ENCODE measurements at places on chromosomes 1 and 21. TPM values are rescaled to one million over a fixed set of nuclear protein-coding genes. Genes with fewer than 3 reads are reported as not detected.
A peak's percentile ranks its signal among the peaks of the same experiment; 100 is the strongest.

GRCh38 chr21:28737674-28738419, 254.8 kb downstream of the LTN1 start:
- no peak for DNase-seq
- no peaks in the 10 kb centered on the region for H3K4me1 ChIP-seq
- H3K27me3 ChIP-seq = no peaks in the 10 kb centered on the region
- no peaks in the 10 kb centered on the region for H3K36me3 ChIP-seq
- no peak overlapping the region for H3K27ac ChIP-seq

- DNase-seq = no peak
- H3K36me3 ChIP-seq = no peaks in the 10 kb centered on the region
- H3K4me3 ChIP-seq = no peak overlapping the region
- H3K4me1 ChIP-seq = no peaks in the 10 kb centered on the region
- H3K27me3 ChIP-seq = no peaks in the 10 kb centered on the region
- H3K27ac ChIP-seq = no peak overlapping the region
Measured at GRCh38 chr1:177448652-177449357, 278.0 kb downstream of the BRINP2 start.

ETV3L gene
- total RNA-seq = not detected

SLC9C2 gene
- total RNA-seq = not detected

DNA sequence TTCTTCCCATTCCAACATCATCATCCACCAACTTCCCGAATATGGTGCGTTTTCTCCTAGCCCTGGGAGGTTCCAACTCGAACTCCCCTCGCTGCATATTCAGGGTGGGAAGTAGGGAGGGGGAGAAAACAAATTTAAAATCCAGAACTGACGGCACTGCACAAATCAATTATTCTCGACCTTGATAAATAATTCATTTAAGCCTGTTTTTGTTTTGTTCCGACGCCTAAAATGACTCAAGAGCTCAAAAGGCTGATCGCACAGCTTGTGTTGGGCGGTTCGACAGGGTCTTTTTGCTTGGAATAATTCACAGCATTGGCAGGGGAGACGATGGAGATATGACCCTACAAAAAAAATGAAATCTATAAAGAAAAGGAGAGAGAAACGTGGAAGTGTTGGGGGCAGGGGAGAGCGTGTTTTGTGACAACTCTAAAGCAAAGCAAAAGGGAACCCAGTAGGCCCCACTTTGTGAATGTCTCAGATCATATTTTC, 3.1 kb upstream of the BARHL2 start:
- H3K27me3 ChIP-seq = peaks cover 30% of the 10 kb centered on the region
- no peak for DNase-seq
- H3K36me3 ChIP-seq = no peaks in the 10 kb centered on the region
- H3K27ac ChIP-seq = no peak overlapping the region

DNA sequence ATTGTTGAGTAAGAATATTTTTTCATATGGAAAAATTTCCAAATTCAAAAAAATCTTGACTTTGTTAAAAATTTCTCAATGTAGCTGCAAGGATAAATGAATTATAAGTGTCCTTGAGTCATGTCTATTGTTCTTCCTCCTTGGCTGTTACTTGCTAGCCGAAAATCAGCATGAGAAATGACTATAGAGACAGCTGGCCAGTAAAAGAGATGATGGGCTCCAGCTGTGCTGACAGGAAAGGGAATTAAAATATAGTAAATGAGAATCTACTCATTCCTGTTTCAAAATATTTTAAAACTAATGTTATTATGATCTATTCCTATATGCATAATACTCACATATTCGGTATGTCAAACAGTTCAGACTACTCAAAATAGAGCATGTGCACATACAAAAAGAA, 1292.6 kb downstream of the BRINP3 start:
- no peak overlapping the region for H3K27ac ChIP-seq
- H3K36me3 ChIP-seq = no peaks in the 10 kb centered on the region
- no peaks in the 10 kb centered on the region for H3K4me1 ChIP-seq
- no peaks in the 10 kb centered on the region for H3K27me3 ChIP-seq
- H3K4me3 ChIP-seq = no peak overlapping the region
- no peak for DNase-seq

DNA sequence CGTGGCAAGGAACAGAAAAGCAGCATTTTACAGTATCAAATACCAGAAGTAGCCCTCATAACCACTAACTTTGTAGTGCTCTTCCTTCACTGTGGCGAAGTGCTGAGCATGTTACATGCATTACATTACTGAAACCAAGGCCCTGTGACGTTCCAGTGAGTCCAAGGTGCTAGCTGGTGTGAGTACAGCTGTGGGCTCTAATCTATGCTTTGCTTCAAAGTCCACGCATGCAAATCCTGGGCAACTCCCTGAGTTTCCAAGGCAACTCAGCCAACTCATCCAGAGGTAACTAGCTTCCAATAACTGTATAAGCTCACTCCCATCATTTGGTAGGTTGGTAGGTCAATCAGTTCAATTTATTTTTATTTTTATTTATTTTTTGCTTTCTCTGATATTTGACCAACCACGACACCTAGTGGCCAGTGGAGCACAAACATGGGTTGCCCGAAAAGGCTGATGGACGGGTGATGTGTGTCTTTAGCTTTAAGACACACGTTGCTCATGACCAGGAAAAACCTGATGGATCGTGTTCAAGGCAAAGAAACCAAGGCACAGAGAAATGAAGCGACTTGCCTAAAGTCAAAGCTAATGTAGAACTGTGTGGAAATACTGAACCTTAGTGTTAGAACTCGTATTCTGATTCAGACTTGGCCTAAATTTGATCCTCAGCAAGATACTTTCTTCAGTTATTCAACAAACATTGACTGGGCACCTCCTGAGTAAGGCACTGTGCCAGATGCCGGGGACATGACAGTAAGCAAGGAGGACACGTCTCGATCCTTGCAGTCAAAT, 73.0 kb downstream of the GNG12 start:
- H3K27ac ChIP-seq = no peak overlapping the region
- peaks cover 5% of the 10 kb centered on the region for H3K27me3 ChIP-seq
- no peak overlapping the region for H3K4me3 ChIP-seq
- H3K4me1 ChIP-seq = no peaks in the 10 kb centered on the region

CNR2 gene
- 2.8 TPM for total RNA-seq

GRCh38 chr1:2556277-2556677, at the start of gene TNFRSF14:
Gene TNFRSF14, plus strand, starts transcription at chr1:2556371. Its CDS starts 294 bp downstream, at chr1:2556665.
- H3K4me3 ChIP-seq = peak within 1 kb of the TSS; percentile 83
- H3K4me1 ChIP-seq = peaks cover 25% of the 10 kb centered on the region
- H3K36me3 ChIP-seq = peaks cover 45% of the 10 kb centered on the region
- peak; percentile 78 for DNase-seq

- DNase-seq = peak; percentile 13
- peaks cover 15% of the 10 kb centered on the region for H3K4me1 ChIP-seq
- peak overlapping the region; percentile 54 for H3K4me3 ChIP-seq
- H3K27ac ChIP-seq = no peak overlapping the region
Measured at GRCh38 chr1:91884459-91885212, 1.3 kb downstream of the TGFBR3 start.

DNA sequence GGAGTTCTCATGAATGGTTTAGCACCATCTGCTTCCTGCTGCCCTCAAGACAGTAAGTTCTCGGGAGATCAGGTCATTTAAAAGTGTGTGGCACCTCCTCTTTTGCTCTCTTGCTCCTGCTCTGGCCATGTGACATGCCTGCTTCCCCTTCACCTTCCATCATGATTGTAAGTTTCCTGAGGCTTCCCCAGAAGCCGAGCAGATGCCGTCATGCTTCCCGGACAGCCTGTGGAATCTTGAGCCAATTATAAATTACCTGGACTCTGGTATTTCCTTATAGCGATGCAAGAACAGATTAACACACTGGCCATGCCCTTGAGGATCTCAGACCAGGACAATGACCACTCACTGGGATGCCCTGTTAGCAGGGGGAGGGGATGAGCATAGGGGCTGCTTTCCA, 212.3 kb downstream of the MATN1 start:
- no peak overlapping the region for H3K27ac ChIP-seq
- no peak overlapping the region for H3K4me3 ChIP-seq
- no peaks in the 10 kb centered on the region for H3K27me3 ChIP-seq

GRCh38 chr1:210541680-210542358, 213.1 kb downstream of the HHAT start:
- H3K4me3 ChIP-seq = no peak overlapping the region
- DNase-seq = no peak
- no peaks in the 10 kb centered on the region for H3K27me3 ChIP-seq
- H3K36me3 ChIP-seq = no peaks in the 10 kb centered on the region
- H3K27ac ChIP-seq = no peak overlapping the region

DNA sequence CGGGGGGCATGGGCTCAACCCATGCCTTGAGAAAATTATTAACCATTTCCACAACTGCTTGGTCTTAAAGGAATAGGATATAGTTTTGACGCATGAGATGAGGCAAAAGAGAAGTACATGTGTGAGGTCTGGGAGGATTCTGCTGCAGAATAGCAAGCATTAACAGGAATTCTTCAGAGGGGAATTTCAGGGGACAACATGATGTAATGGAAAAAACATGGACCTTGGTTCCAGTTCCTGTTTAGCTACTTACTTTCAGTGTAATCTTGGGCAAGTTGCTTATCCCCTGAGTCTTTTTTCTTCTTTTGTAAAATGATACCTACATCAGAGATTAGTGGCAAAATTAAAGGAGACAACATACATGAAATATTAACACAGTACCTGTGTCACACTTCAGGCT, 85.6 kb downstream of the PRRX1 start:
- DNase-seq = no peak
- H3K4me1 ChIP-seq = no peaks in the 10 kb centered on the region
- H3K27me3 ChIP-seq = no peaks in the 10 kb centered on the region
- H3K27ac ChIP-seq = no peak overlapping the region

NEK7 gene
- total RNA-seq = 44.5 TPM

- H3K36me3 ChIP-seq = peaks cover 9% of the 10 kb centered on the region
- H3K4me3 ChIP-seq = no peak overlapping the region
- no peaks in the 10 kb centered on the region for H3K27me3 ChIP-seq
- H3K4me1 ChIP-seq = peaks cover 13% of the 10 kb centered on the region
- no peak overlapping the region for H3K27ac ChIP-seq
- no peak for DNase-seq
Measured at GRCh38 chr1:1842360-1843146, 48.3 kb downstream of the GNB1 start.

GJA9 gene
- total RNA-seq = not detected

MORC3 gene
- total RNA-seq = 120 TPM

DNA sequence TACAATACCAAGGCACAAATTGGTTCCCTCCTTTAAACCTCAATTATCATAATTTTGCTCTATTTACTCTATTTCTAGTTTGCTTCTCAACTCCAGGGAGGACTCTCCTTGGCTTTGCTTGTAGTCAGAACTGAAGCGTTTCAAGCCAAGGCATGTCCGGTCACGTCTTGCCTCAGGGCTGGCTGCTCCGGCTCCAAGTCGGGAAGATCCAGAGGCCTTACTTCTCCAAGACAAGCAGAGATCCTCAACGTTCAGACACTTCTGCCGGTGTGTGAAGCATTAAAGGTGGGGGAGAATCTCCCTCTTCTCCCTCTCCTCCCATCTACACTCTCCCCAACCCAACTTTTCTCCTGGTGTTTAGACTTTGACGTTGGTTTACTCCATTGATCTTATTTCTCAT, 7.2 kb upstream of the HHAT start:
- H3K27ac ChIP-seq = no peak overlapping the region
- no peaks in the 10 kb centered on the region for H3K36me3 ChIP-seq
- no peak for DNase-seq
- no peak overlapping the region for H3K4me3 ChIP-seq
- H3K27me3 ChIP-seq = no peaks in the 10 kb centered on the region

PDPN gene
- total RNA-seq = not detected

DNA sequence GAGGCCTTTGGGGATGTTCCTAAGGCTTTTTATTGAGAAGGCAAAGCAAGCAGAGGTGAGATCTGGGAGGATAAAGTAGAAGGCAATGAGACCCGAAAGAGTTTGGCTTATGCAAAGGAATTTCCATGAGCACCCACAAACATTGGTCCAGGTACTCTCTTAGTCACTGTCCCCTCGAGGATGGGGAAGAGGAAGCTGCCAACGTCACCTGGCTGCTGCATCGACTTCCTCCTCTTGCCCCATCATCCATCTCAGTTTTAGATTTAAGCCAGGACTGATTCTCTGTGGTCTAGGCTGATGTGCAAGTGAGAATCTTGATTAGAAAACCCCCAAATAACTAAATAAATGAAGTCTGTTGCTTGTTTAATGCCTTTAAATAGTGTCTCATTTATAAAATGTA, 28.7 kb downstream of the RUNX1 start:
- H3K27ac ChIP-seq = peak overlapping the region; percentile 6
- H3K4me1 ChIP-seq = peaks cover 67% of the 10 kb centered on the region
- DNase-seq = no peak
- H3K36me3 ChIP-seq = no peaks in the 10 kb centered on the region

DNALI1 gene
- 0.50 TPM for total RNA-seq

TESK2 gene
- 7.4 TPM for total RNA-seq

SLC2A5 gene
- 0.08 TPM for total RNA-seq

DNA sequence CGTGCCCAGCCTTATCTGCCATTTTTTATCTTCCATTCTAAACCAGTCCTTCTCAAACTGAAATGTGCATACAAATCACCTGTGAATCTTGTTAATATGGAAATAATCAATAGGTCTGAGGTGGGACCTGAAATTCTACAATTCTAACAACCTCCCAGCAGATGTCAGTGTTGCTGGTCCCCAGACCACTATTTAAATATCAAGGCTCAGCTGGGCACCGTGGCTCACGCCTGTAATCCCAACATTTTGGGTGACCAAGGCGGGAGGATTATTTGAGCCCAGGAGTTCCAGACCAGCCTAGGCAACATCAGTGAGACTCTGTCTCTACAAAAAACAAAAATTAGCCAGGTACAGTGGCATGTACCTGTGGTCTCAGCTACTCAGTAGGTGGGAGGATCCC, 4.1 kb downstream of the UQCRHL start:
- no peak overlapping the region for H3K27ac ChIP-seq
- H3K27me3 ChIP-seq = no peaks in the 10 kb centered on the region
- DNase-seq = no peak
- H3K4me3 ChIP-seq = no peak overlapping the region
- no peaks in the 10 kb centered on the region for H3K4me1 ChIP-seq

CHIA gene
- not detected for total RNA-seq

GRCh38 chr1:116131866-116132605, 20.8 kb downstream of the MAB21L3 start:
- H3K27ac ChIP-seq = no peak overlapping the region
- H3K4me3 ChIP-seq = no peak overlapping the region
- no peaks in the 10 kb centered on the region for H3K27me3 ChIP-seq
- no peaks in the 10 kb centered on the region for H3K36me3 ChIP-seq
- H3K4me1 ChIP-seq = peaks cover 15% of the 10 kb centered on the region
- no peak for DNase-seq

- no peaks in the 10 kb centered on the region for H3K4me1 ChIP-seq
- H3K36me3 ChIP-seq = no peaks in the 10 kb centered on the region
- DNase-seq = no peak
Measured at GRCh38 chr21:34770576-34770975, 101.8 kb downstream of the CLIC6 start.

GRCh38 chr1:225657462-225657989, 4.6 kb upstream of the ENAH start:
- H3K27ac ChIP-seq = no peak overlapping the region
- H3K4me1 ChIP-seq = peaks cover 3% of the 10 kb centered on the region

- peak; percentile 71 for DNase-seq
- no peaks in the 10 kb centered on the region for H3K27me3 ChIP-seq
- H3K4me3 ChIP-seq = peak overlapping the region; percentile 52
- H3K4me1 ChIP-seq = peaks cover 49% of the 10 kb centered on the region
- no peaks in the 10 kb centered on the region for H3K36me3 ChIP-seq
Measured at GRCh38 chr1:2290595-2291510, 62.7 kb downstream of the SKI start.

GMEB1 gene
- total RNA-seq = 18.4 TPM

GRCh38 chr1:163357378-163357777, 35.6 kb downstream of the NUF2 start:
- no peaks in the 10 kb centered on the region for H3K36me3 ChIP-seq
- no peak for DNase-seq
- H3K27me3 ChIP-seq = no peaks in the 10 kb centered on the region
- H3K27ac ChIP-seq = no peak overlapping the region

GRCh38 chr1:69567652-69568420, at the start of gene LRRC7:
Gene LRRC7, plus strand, starts transcription at chr1:69567922. Its CDS starts 718 bp downstream, at chr1:69568640.
- H3K4me3 ChIP-seq = peak within 1 kb of the TSS; percentile 13
- no peaks in the 10 kb centered on the region for H3K4me1 ChIP-seq
- DNase-seq = no peak
- peaks cover 2% of the 10 kb centered on the region for H3K27me3 ChIP-seq

OR2L13 gene
- 0.24 TPM for total RNA-seq

Data from naive thymus-derived CD4-positive, alpha-beta T cell (primary cell).